ENCODE measurements at places on chromosomes 12 and 14.

- DNase-seq: no peak
These were observed 80.4 kb upstream of the SINHCAF start for GRCh38 chr12:31406345-31406744.

GRCh38 chr14:91261115-91261514, 16.6 kb upstream of the GPR68 start:
- DNase-seq: no peak

- no peak for DNase-seq
These were observed 151.3 kb downstream of the NUBPL start for GRCh38 chr14:31712244-31713127.

DNA sequence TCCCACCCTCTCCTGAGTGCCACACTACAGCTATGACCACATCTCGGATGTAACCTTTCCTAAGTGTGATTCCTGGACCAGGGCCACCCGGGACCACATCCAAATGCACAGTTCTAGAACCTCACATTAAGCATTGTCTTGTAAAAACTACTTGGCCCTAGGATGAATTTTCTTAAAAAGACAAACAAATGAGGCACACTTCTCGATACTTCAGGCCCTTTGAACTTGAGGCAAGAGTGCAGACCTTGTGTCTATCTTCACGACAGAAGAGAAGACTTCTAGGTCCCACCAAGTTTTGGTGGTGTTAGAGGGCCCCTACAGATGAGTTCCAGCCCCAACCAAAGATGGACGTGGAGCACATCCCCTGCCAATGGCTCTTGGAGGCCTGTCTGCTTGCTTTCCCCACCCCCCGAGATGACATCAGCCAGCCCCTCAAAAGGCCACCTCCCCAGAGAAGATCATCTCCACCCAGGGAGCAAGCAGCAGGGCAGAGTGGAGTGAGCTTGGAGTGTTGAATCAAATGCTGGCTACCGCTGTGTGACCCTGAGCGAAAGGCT, 9.3 kb downstream of the ISCU start:
- DNase-seq: no peak

GRCh38 chr14:60590991-60591414, 58.3 kb downstream of the SIX1 start:
- DNase-seq: no peak

DNA sequence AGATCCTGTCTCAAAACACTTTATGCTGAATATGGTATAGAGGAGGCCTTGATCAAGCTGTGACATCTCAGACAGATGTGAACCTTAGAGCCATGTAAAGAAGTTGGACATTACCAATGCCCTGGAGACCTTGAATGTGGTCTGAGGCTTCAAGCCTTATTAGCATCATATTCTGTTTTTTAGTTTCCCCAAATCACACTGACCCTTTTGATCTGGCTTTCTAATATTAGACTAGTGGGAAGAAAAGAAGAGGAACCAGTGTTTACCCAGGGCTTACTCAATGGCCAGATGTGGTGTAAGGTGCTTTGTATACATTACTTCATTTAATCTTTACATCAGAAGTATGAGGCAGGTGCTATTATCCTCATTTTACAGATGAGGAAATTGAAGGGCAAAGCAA, 10.6 kb upstream of the TBPL2 start:
- DNase-seq: no peak

DNA sequence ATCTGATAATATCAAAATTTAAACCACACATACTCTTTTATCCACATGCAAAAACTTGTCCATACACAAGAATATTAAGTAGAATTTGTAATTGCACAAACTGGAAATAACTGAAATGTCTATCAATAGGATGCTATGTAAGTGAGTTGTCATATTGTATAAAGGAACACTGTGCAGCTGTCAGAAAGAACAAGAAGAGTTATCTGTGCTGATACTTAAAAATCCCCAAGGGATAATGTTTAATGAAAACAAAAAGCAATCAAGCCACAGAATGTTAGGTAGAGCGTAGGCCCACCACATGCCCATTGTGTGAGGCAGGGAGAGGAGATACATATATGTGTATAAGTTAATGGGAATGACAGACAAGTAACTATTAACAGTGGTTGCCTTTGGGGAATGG, 25.9 kb upstream of the HIGD1C start:
- DNase-seq: no peak

- DNase-seq: no peak
These were observed 44.7 kb downstream of the FRS2 start for GRCh38 chr12:69514845-69515244.

GRCh38 chr12:91778091-91778832, 367.4 kb downstream of the BTG1 start:
- no peak for DNase-seq

GRCh38 chr12:128737292-128737966, 86.3 kb downstream of the SLC15A4 start:
- no peak for DNase-seq

- DNase-seq: no peak
These were observed 2.0 kb downstream of the MYH7 start for GRCh38 chr14:23433457-23433856.

DNA sequence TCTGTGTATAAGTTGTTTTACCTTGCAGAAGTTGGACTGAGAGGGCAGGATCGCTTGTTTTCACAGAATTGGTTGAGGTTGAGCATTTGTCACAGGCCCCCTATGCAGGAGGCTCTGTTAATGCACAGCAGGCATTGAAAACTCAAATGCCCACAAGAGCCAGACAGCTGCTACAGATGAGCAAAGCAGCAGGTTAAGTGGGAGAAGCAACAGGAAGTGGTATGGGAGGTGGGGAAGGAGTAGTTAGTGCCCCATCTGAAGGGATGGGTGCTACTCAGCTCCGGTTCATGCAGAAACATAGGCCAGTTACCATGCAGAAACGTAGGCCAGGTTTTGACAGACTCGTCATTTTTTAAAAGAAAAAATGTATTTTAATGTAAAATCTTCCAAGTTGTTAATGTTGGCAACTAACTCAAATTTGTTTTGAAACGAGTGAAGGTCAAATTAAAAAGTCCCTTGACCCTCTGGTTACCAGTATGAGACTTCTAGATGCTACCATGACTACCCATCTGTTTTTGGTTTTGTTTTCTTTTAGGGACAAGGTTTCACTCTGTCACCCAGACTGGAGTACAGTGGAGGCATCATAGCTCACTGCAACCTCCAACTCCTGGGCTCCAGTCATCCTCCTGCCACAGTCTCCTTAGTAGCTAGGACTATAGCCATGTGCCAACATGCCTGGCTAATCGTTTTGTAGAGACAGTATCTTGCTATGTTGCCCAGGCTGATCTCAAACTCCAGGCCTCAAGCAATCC, 84.7 kb upstream of the FRMD6 start:
- no peak for DNase-seq

DNA sequence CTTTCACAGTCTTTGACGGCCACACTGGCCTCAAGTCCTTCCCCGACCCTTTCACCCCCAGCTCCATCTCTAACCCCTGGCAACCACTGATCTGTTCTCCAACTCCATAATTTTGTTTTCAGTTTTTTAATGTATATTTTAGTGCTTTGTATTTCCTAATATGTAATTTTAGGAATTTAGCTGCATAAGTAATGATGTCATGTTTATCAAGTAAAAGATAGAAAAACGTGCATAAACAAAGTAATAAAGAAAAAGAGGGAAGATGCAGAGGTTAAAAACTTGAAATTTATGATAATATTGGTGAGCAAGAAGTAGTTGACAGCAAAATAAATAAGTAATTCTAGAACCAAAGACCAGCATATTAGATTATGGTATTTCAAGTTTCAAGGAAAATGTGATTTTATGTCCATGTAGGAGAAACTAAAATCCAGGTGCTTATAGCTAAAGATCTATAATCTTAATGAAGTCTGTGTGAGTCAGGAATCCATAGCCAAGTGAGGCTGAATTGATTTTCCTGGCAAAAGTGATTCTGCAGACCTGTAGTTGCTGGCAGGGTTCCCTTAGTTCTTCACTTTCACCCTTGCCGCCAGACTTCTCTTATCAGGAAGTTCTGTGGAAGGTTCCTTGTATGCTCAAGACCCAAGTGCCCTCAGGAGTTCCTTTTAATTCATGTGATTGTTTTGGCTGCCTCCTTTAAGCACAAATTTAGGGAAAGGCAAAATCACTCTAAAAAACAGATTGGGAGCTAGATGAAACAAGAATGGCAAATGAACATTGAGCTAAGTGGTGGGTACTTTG, 24.4 kb downstream of the FBXW8 start:
- no peak for DNase-seq

- DNase-seq: no peak
These were observed 531 bp downstream of the DLGAP5 start for GRCh38 chr14:55190906-55191202.

DNA sequence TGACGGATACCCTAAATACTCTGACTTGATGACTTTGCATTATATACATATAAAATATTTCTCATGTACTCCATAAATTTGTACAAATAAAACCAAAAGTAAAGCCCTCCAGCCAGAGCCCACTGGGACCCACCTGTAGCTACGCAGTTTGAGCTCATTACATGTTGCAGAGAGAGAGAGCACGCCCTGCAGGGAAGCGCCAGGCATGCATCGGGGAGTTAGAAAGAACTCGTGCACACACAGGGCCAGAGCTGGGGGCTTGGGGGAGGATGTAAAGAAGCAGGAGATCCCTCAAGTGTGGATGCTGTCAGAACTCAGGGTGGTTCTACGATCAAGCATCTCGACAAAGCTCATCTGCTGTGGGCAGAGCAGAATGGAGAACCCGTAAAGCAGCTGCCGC, 178.5 kb upstream of the RTL1 start:
- DNase-seq: no peak

- no peak for DNase-seq
These were observed 5.5 kb downstream of the DNAH10 start for GRCh38 chr12:123767613-123768012.

GRCh38 chr12:89384050-89384758, 31.9 kb upstream of the DUSP6 start:
- DNase-seq: no peak
